Pons (tissue), 1 donor: ENCODE measurements at places on chromosomes 3 and 15.
A peak's percentile ranks its signal among the peaks of the same experiment; 100 is the strongest.

GRCh38 chr3:174242311-174243041, 616.7 kb upstream of the NAALADL2 start:
- DNase-seq = no peak

DNA sequence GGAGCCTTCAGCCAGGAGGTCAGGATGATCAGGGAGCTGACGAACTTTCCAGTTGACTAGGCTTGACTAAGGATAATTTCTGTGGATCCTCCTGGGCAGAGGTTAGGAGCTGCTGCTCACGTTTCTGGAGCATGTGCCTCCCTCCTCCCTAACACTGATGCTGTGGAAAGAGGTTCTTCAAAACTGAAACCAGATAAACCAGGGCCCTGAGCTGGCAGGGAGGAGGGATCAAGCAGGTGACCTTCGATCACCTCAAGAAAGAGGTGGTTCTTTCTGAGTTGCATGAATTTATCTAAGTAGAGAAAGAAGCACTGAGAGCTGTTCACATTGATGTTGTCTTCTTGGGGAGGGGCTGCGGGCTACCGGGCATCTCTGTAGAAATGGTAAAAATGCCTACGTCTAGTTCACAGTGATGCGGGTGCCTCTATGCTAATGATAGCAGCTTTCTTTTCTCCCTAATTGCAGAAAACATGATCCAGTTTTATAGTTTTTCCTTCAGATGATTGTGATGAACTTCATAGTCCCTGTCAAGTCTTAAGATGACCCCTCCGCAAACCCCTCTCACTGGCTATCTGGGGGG, 332.7 kb upstream of the LRRFIP2 start:
- no peak for DNase-seq

- DNase-seq = no peak
Observed at GRCh38 chr3:25125201-25125600, 302.9 kb upstream of the RARB start.

DNA sequence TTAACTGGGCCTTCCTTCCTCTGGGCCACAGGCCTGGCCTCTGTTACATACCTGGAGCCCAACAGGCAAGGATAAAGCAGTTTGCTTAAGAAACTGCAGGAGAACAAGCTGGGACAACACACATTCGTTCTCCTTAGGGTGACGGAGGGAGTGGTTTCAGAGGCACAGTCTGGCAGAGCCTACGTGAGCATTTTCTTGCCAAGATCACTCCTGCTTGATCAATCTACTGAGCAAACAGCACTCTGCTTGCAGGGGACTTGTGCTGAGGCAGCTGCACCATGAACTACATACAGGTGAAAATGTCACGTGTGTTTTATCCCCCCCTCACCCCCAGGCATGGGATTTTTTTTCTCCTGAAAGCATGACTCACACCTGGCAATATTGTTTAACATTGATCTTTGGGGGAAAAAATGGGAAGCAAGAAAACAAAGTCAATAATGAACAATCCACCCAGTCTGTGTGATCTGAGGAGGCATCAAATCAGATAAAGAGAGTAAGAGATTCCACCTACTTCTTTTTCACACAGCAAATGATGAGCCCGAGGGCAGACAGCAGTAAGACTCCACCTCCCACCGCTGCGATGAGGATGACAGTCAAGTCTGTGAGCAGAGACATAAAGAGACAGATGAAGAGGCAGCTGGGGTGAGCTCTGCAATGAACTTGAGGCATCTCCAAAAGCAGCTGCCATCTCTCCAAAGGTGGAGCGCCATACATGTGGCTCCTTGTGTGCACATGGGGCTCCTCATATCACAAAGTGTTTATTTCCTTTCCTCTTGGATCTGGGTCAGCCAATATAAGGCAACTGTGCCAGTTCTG, 57.4 kb downstream of the CDCP1 start:
- DNase-seq = no peak

DNA sequence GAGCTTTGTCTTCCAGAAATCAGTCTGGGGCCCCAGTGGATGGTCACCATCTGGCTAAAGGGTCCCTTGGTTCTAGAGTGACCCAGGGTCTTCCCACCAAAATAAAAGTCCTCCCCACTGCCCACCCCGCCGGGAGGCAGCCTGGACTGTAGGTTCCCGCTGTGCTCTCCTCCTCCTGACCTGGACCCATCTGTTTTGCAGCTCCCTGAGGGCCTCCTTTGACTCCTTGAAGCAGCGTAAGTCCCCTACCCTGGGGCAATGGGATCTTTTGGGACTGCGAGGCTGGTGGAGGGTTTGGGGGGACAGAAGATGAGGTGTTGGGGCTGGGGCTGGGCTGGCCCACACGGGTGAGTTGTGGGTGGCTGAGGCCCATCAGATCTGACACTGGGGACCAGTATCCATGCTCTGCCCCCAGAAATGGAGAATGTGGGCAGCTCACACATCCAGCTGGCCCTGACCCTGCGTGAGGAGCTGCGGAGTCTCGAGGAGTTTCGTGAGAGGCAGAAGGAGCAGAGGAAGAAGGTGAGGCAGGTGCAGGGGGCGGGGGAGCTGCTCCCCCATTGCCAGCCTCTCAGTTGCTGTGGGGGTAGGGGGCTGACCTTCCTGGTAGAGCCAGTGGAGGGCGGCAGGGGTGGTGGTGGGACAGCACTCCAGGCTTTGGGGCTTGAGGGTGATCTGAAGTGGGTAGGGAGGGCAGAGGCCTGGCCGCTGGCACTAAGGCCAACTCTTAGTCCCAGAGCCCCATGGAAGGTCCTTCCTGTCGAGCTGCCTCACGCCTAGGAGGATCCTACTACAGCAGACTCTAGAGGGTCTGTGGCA, 30.4 kb downstream of the PSTPIP1 start:
- no peak for DNase-seq

DNA sequence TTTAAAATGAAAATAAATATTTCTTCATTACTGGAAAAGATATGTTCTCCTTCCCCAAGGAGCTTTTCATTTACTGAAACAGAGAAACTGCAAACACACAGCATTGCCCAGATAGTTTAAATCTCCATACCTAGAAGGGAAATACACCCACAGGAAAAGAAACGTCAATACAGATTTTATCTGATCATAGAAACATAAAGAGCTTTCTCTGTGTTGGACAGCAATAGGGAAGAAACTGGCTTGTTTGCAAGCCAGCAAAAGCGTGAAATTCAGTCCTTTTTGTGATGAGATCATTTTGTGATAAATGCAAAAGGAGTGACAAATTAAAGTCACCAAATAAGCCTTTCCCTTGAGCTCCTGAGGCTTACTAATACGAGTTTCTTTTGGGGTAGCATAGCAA, 398.0 kb downstream of the TIGIT start:
- DNase-seq = no peak

- no peak for DNase-seq
Observed at GRCh38 chr3:157122116-157122515, 37.8 kb downstream of the CCNL1 start.

GRCh38 chr3:161371441-161372320, at the start of gene SPTSSB:
Gene SPTSSB, minus strand, starts transcription at chr3:161371517. Its CDS starts 25,194 bp downstream, at chr3:161346323.
- DNase-seq = no peak

DNA sequence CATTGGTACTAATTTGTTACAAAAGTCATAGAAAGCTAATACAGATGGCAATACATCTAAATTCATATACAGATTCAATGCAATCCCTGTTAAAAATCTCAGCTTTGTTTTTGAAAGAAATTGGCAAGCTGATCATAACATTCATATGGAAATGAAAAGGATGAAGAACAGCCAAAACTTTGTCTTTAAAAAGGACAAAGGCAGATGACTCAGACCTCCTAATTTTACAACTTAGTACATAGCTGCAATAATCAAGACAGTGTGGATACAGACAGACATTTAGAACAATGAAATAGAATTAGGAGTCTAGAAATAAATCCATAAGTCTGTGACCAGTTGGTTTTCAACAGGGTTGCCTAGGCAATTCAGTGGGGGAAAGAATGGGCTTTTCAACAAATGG, 63.3 kb downstream of the AQP9 start:
- DNase-seq = no peak

DNA sequence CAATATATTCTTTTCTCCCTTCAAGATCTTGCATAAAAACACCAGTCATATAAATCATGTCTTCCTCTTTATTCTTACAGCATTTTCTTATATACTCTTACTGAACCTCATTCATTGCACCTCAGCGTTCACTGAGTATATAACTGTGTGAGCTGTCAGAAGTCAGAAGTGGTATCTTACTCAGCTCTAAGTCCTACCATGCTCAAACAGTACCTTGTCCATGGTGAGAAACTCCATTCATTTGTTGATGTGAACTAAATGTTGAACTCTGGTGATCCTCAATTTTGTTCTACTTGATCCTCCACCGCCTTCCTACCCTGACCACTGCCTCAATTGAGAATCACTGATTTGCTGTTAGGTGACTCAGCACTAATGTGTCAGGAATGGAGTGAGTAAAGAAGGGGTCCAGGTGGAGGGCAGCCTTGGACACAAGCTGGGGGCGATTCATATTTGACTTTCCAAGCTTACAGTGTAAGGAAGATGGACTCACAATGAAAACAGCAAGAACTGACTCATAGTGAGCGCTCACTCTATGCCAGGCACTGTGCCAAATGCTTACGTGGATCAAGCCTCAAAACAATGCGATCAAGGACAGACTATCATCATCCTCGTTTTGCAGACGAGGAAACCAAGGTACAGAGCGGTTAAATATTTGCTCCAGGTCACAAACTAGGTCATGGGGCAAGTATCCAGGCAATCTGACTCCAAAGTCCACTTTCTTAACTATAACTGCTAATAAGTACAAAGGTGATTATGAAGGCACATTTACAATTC, 13.5 kb upstream of the ZFYVE19 start:
- no peak for DNase-seq

DNA sequence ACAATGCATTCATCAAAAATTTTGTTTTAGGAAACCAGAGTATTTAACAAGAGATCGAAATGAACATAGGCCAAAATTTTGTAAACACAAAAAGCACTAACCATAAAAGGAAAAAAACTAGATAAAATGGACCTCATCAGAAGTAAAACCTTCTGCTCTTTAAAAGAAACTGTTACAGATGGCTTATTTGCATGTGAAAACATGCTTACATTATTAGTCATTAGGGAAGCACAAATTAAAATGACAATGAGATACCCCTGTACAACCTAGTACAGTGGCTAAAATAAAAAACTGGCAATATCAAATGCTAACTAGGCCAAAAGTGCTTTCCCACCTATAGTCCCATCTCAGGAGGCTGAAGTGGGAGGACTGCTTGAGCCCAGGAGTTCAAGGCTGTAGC, 19.3 kb downstream of the UBR1 start:
- DNase-seq = no peak

DNA sequence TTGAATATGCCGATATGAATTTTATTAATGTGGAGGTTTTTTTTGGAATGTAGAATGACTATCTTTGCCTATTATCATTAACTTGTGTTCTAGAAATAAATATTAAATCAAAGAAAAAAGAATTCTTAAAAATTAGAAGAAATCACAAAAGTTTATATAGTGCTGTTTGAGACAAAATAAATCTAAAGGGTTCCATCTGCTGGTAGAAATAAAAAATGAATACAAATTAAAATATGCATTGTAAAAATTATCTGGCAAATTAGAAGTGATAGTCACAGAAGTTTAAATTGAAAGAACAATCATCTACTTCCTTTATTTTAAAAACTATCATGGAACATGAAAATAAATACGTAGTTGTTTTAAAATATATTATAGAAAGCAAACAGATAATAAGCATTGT, 22.7 kb upstream of the ZBTB20 start:
- DNase-seq = peak; percentile 4

DNA sequence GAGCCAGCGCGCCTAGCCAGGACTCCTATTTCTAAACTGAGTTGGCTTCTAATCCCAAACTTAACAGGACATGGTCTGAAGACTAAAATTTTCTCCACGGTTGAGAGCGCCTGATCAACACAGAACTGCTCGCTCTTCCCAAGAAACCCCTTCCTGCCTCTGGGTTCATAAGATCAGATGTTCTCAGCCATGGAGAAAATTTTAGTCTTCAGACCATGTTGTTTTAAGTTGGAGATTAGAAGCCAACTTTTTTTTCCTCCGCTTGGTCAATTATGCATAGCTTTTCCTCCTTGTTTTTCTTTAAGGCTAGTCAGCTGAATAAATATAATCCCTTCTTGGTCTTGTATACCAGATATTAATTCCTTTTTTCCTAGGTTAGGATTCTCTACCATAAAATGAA, 356.6 kb upstream of the ADAMTS9 start:
- DNase-seq = no peak

DNA sequence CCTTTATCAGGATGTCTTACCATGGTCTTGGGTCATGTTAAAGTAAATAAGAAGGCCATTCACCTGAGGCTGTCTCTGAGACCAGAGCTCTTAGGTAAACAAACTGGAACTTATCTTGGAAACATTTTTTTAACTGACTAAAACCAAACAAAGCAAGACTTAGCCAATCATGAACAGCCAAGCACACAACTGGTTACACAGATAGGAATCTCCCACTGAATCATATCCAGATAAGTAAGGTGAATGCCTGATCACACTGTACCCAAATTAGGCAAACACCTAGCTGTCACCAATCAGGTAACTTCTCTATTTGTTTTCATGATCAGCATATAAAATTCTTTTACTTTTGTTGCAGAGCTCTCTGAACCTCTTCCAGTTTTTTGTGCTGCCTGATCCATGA, 205.4 kb downstream of the CNTN3 start:
- DNase-seq = no peak

GRCh38 chr3:126679318-126679751, 24.4 kb upstream of the TXNRD3 start:
- peak; percentile 59 for DNase-seq

GRCh38 chr15:90059208-90059985, 42.9 kb downstream of the IDH2 start:
- peak; percentile 81 for DNase-seq

GRCh38 chr15:48993380-48993779, 29.7 kb upstream of the SHC4 start:
- DNase-seq = no peak

DNA sequence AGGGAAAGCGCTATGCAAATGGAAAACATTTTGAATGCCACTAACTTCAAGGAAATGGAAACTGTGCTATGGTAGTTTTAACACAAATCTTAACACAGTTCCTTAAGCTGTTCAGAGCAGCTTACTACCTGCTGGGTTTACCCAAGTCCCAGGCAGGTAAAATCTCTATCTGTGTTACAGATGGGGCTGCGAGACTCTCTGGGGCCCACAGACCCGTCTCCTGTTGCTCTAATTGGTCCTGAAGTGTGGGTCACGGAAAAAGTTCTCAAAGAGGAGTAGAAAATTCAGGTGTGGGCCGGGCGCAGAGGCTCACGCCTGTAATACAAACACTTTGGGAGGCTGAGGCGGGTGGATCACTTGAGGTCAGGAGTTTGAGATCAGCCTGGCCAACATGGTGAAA, 16.9 kb upstream of the ZFYVE19 start:
- no peak for DNase-seq

GRCh38 chr3:12689997-12690711, 26.2 kb upstream of the RAF1 start:
- DNase-seq = no peak

GRCh38 chr3:162770551-162770950, 1273.9 kb downstream of the OTOL1 start:
- DNase-seq = no peak

GRCh38 chr3:44058868-44059203, 182.8 kb upstream of the TOPAZ1 start:
- DNase-seq = no peak

GRCh38 chr3:197994736-197995135, 34.7 kb downstream of the LMLN start:
- DNase-seq = no peak

DNA sequence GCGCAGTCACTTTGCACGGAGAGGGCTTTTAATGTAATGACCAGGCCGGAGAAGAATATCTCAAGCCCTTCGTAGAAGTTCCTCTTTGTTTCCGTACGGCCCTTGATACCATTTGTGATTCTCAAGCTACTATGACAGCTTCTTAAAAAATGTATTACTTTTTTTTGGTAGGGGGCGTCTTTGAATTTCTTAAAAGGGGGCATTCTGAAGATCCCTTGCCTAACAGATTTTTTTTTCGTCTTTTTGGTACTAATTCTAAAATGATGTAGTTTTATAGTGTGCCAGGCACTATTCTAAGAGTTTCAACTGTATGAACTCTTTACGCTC, 614.0 kb downstream of the MCTP2 start:
- no peak for DNase-seq
